Stimulated activated CD8-positive, alpha-beta memory T cell treated with anti-CD3 and anti-CD28 coated beads, Interleukin-7, amount 100 ng/mL, for 1 hour (primary cell): ENCODE measurements at places on chromosomes 1 and 21.

GRCh38 chr1:235907187-235907896, 40.6 kb upstream of the LYST start:
- no peak for DNase-seq

DNA sequence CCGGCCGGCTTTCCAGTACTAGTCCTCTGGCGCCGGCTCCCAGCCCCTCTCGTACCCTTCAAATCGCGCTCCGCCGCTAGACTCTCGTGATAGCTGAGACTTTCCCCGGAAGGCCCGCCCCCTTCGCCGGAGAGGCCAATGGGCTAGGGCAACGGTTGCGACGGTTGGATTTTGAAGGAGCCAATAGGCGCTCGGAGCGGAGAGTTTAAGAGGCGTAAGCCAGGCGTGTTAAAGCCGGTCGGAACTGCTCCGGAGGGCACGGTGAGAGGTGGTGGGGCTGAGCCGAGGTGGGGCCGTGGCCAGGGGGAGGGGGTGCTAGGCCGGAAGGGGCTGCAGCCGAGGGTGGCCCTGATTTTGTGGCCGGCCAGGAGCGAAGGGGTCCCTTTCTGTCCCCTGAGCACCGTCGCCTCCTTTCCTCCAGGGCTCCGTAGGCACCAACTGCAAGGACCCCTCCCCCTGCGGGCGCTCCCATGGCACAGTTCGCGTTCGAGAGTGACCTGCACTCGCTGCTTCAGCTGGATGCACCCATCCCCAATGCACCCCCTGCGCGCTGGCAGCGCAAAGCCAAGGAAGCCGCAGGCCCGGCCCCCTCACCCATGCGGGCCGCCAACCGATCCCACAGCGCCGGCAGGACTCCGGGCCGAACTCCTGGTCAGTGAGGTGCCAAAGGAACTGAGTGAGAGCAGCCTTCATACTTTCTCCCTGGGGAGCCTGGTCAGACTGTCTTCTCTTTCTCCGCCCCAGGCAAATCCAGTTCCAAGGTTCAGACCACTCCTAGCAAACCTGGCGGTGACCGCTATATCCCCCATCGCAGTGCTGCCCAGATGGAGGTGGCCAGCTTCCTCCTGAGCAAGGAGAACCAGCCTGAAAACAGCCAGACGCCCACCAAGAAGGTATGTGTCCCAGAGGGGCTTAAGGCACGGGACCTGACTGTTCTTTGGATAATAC, at the start of gene CDC20:
Gene CDC20, plus strand, starts transcription at position 236 of the 948 bp plus-strand sequence. Its CDS starts 235 bp downstream, at position 471.
- DNase-seq, result peak; percentile 94

DNA sequence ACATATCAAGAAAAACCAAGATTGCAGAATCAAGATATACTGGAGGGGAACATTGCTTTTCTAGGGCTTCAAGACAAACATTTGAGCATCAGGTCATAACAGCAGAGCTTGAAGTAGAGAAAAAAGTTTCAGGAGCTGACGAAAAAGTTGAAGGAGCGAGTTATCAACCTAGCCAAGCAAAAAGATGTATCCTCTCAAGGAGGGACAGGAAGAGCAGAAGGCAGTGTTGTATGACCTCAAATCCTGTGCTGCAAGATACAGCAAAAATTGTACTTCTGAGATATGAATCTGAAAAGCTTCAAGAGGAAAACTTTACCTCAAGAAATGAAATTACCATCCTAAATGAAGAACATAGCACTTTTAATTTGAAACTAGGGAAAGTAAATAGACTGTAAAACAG, 153.1 kb downstream of the AK5 start:
- no peak for DNase-seq

- no peak for DNase-seq
These were observed 9.6 kb downstream of the SMYD2 start for GRCh38 chr1:214290424-214291037.
